Hindlimb muscle (tissue), 1 donor: ENCODE measurements at places on chromosomes 2 and 18.

DNA sequence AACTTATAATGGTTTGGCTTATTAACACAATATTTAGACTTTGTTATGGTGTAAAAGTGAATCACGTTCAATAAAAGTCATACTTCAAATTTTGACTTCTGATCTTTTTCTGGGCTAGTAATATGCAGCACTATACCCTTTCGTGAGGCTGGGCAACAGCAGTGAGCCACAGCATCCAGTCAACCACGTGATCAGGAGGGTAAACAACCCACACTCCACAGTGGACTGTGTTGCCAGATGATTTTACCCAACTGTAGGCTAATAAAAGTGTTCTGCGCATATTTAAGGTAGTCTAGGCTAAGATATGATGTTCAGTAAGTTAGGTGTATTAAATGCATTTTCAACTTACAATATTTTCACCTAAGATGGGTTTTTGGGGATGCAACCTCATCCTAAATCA, 148.6 kb downstream of the ZNF385B start:
- DNase-seq, result no peak

GRCh38 chr2:145764631-145765030, 1244.7 kb upstream of the ZEB2 start:
- no peak for DNase-seq

GRCh38 chr2:25421820-25422411, 80.2 kb upstream of the DNMT3A start:
- no peak for DNase-seq

DNA sequence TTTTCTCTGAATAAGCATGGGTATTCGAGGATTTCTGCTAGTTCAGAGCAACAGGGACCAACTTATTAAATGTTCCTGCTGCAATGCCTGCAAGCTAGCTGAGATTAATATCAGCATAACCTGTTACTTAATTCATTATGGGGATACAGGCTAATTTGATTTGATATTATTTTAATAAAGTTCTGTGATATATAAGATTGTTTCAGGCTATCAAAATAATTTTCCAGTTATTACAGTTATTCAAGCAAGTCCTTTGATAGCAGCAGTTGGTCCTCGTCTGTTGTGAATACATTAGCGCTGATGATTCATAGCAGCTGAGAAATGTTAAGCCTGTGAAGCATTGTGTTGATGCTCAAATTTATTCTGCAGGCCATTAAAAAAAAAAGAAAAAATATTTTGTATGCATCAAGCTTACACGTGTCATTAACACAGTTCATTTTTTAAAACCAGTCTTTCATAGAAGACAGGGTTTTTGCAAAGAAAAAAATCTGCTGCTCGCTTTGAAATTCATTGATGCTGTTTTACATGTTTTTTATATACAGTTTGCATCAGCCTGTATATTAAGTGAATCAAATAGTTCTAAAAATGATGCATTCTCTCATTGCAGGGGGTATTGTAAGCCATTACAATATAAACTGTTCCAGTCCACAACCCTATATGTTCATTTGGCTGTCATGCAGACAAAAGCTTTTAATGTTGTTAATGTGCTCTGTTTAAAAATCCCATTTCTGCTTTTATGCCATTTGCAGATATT, 482.5 kb downstream of the BCL11A start:
- no peak for DNase-seq

- DNase-seq, result no peak
Measured at GRCh38 chr2:240970816-240971215, 27.6 kb upstream of the SNED1 start.

DNA sequence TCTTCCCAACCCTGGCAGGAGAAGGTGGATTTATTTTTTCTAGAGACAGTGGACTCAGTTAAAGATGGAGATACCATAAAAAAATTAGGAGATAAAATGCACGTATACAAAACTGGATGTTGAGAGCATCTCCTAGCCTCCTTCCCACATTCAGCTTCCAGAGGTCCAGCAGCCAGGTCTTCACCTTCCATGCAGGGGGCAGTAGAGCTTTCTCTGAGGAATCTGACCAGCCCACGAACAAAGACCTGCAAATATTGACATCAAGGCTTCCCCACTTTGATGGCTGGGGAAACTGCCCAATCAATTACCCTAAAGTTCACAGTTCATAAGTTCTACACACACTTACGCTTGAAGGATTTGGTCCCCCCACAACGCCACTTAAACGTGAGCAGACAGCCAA, 24.5 kb downstream of the AQP4 start:
- no peak for DNase-seq

DNA sequence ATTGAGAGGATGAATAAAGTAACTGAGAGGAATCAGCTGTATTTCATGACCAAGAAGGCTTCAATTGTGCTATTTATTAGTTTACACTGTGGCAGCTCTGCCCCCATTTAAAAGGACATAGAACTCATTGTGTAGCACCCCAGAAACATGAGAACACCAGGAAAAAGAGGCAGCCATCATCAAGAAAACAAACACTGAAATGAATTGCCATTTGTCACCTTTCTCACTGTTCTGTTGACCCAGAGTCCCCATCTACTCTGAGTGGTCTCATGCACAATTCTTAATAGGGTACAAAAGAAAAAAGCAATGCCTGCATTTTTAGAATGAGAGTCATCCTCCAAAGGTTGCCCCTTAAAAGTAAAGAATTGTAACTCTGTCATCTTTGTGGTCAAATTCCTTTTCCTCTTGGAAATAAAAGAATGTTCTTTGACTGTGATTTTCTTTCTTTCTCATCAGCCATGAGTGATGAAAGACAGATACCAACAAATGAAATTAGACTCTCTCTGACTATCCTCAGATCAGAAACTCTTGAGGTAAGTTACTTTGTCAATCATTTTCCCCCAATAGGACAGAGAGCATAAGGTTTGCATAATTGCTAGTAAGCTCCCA, 1941.9 kb upstream of the PIK3C3 start:
- DNase-seq, result no peak

DNA sequence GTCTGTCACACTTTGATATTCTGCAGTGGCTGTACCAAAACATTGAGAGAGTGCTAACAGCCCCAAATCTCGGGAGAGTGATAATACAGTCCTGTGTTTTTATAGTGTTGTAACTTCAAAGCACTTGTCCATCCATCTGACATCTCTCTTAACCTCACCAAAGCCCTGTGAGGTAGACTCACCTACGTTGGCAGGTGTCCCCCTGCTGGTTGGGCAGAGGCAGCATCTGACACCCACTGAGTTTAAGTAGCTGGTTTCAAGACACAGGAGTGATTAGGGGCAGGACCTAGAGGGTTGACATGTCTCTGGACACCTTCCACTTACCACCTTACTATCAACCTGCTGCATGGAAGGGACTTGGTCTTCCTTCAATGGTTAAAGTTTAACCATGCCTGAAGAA, 22.9 kb downstream of the COLEC12 start:
- no peak for DNase-seq

DNA sequence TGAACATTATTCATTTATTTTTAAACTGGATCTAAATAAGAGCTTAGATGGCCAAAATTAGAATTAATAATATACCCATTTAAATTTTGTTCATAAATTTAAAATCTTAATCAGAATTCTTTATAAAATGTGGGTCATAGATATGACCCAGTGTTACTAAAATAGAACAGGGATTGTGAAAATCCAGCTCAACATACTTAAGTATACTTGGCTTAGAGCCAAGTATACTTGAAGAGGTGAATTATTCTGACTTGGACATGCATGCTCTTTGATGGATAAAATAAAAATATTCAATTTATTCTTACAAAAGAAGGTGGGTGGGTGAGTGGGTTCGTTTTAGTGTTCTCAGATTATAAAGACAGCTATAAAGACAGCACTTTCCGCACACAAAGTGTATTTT, 70.7 kb downstream of the SPOPL start:
- no peak for DNase-seq

DNA sequence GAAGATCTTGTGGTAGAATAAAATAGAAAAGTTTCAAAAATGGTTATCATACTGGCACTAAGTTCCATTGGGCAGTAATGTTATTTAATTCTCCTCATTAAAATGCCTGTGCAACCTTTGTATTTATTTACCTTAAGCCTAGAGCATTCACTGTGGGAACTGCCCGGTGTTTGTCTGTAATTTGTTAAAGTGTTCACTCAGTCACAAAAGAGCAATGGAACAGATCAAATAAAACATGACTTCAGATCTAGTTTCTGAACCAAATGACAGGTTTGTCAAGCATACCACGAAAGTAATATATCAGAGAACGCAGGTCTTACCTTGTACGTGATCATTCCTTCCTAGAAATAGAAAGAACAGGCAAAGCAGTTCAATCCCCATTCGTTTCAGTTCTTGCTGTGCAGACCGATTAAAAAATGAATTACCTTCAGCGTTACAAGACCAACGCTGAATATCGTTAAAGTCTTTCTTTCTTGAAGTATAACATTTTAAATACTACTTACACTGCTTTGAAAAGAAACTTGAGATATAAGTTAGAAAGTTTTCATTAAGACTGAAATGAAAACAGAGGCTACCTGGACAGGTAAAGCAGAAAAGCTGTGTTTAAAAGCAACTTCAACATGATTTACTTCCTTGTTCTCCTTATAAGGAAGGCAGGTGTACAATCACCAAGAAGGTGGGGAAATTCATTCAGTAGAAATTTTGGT, at the start of gene ITGB6:
ITGB6 (minus strand) TSS at position 590 of the 707 bp plus-strand sequence; CDS start at position 381, 209 bp downstream.
- DNase-seq, result no peak

DNA sequence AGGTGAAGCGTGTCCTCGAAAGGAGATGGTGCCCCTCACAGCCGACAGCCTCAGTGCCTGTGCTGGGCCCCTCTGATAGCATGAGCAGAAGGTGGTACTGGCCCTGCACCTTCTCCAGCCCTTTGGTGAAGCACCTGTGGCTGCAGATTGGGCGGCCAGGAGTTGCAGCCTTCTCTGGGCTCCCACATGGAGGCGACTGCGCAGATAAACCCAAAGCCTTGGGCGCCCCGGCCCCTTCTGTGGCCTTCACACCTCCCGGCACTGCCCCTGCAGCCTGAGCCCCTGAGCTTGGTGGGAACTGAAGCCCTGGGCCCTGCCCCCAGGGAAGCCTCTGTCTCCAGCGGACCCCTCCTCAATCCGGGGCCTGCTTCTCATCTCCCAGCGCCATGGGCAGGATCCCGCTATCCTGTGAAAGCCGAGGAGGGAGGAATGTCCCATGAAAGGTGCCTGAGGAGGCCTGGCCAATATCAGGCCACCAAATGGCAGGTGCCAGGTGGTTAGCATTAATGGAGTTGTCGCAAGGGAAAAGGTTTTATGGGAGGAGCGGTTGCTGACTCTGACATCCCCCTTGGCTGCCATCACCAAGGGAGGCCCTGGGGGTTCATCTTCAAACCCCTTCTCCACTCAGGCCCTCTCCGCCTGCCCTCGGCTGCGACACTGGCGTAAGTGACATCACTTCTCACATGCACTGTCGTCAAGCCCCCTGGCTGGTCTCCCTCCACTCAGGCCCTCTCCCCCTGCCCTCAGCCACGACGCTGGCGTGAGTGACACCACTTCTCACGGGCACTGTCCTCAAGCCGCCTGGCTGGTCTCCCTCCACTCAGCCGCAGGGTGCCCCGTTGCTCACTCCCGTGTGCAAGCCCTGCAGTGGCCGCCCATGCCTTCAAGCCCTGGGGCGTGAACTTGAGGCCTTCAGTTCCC, 62.4 kb downstream of the DDX1 start:
- DNase-seq, result no peak

DNA sequence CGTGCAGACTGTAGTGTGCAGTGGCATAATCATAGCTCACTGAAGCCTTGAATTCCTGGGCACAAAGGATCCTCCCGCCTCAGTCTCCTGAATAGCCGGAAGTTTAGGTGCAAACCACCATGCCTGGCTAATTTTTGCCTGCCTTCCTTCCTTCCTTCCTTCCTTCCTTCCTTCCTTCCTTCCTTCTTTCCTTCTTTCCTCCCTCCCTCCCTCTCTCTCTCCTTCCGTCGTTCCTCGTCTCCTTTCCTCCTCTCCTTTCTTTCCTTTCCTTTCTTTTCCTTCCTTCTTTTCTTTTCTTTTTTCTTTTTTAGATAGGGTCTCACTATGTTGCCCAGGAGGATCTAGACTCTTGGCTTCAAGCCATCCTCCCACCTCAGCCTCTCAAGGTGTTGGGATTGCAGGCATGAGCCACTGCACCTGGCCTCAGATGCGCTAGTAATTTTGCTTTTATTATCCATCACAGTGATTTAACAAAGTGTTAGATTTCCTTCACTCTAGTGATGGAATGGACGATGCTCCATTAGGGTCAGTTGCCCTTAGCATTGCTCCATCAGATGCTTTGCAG, 6.6 kb upstream of the ANKRD29 start:
- no peak for DNase-seq

- no peak for DNase-seq
Measured at GRCh38 chr18:77249569-77250500, at the start of gene GALR1. Gene GALR1, plus strand, starts transcription at chr18:77249848. Its CDS starts 701 bp downstream, at chr18:77250549.

DNA sequence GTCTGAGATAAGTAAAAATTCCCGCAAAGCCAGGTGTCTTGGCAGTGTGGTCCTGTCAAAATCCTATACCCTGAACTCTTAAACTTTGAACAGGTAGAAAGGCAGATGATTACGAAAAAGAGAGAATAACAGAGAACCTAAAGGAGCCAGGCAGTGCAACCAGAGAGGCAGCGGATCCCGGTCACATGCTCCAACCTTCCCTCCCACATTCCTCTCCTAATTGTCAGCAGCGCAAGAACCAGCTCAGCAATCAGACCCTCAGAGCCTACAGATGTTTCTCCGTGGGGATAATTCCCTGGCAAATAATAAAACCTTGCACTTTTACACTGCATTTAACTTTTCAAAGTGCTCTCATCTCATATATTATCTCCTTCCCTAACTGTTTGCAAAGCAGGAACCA, 124.8 kb downstream of the EPHA4 start:
- DNase-seq, result no peak

- DNase-seq, result no peak
Measured at GRCh38 chr18:50720325-50720674, 99.5 kb downstream of the MRO start.

GRCh38 chr2:65548064-65548463, 115.7 kb upstream of the SPRED2 start:
- no peak for DNase-seq

DNA sequence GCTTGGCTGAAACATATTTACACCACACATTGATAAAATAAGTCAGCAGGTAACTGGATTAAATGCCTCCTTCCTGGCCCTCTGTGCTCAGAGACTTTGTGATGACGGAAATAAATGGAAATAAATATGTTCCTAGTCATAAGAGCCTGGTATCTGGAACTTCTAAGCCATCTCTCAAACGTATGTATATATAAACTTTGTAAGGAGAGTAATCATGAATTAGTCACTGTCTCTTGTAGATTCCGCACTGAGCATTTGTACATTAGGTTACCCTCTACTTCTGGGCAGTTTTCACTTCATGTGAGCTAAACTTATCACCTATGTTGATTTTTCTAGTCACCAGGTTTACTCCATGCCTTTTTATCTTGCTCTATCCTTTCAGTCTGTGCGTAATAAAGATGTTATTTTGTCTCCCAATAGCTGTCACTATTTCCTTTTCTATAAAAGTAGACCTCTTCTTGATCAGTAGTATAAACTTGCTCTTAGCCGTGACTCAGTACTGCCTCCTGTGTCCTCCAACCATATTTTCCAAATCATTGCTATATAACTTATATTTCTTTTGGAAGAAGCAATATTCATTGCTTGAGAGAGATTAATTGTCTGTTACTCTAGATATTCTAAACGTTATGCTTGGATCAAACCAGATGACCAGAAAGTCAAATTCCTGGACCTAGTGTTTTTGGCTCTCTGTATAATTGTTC, 53.2 kb downstream of the FEZ2 start:
- no peak for DNase-seq

GRCh38 chr2:43269074-43269572, 42.7 kb upstream of the ZFP36L2 start:
- no peak for DNase-seq

- DNase-seq, result no peak
Measured at GRCh38 chr2:197135806-197136205, 174.8 kb downstream of the ANKRD44 start.
